ENCODE measurements at places on chromosomes 1 and 21. TPM values are rescaled to one million over a fixed set of nuclear protein-coding genes. Genes with fewer than 3 reads are reported as not detected.
A peak's percentile ranks its signal among the peaks of the same experiment; 100 is the strongest.

GRCh38 chr1:53362270-53362669 is 34.4 kb upstream of the LRP8 start:
- DNase-seq, result no peak

DNA sequence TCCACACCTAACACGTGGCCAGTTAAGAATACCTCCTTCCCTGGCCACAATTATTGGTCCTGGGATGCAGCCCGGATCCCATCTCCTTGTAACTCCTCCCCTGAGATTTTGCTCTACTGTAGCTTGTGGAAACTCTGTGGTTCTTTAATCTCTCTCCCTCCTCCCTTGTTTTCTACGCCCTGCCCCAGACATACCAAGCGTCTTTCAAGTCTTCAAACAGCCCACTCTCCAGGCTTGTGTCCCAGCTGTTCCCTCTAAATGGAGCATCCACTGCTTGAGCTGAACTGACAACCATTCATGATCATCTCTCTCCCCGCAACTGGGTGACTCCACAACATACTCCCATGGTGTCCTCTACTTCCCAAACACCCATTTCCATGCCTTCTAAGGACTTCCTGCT is 111.6 kb downstream of the SIPA1L2 start:
- DNase-seq, result no peak

DNA sequence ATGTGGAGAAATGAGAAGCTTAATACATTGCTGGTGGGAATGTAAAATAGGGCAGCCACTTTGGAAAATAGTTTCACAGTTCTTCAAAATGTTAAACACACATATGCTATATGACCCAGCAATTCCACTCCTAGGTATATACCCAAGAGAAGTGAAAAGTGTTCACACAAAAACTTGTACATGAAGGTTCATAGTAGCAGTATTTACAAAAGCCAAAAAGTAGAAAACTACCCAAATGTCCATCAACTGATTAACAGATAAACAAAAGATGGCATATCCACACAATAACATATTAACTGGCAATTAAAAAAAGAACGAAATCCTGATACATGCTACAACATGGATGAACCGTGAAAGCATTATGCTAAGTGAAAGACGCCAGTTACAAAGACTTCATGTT is 33.7 kb downstream of the ARHGEF11 start:
- DNase-seq, result no peak

GRCh38 chr1:150121236-150121862 is 28.4 kb upstream of the PLEKHO1 start:
- no peak for DNase-seq

- DNase-seq, result no peak
Observed at GRCh38 chr1:53345996-53346813, 18.3 kb upstream of the LRP8 start.

GRCh38 chr1:154616659-154617345 is 8.8 kb upstream of the ADAR start:
- DNase-seq, result no peak

DNA sequence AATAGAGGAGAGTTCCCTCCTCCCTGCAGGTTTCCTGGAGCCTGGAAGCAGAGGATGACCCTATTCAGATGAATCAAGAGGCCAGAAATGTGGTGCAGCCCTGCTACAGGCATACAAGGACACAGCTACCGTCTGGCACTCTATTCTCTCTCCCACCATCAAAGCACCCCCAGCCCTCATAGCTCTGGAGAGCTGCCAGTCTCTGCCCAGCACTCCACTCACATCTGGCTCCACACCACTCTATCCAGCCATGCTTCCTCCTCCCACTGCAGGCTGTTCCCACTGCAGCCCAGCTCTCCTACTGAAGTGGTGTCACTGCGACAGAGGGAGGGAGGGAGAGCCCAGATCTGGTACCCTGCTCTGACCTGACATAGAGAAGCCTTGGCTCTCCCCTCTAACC is 18.4 kb downstream of the SYT2 start:
- DNase-seq, result no peak

DNA sequence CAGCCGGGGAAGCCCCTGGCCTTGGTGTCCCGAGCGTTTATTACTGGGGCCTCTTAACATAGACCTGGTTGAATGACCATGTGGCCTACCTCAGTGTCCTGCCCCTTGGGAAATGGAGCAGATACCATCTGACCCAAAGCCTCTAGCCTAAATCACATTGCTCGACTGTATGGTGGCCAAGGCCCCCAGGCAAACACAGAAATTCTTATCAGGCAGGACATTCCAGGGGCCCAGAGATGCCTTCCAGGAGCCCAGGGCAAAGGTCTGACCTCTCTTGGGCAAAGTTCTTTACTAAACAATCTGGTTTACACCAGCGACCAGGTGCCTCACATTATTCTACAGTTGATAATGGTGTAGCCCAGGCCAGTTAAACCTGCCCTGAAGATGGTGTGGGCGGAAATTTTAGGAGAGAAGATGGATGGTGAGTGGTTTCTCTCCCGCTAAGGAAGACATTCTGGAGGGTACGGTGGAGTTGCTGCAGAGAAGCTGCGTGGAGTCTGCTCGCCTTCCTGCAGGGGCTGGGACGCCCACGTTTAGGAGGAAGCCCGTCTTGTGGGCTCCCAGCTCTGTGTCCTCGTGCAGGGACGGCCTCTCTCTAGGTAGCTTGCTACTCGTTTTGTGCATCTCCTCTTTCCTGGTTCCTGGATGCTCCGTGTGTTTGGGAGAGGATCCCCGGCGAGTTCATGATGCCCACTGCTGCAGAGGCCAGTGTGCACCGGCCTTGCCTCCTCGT is 21.2 kb downstream of the AJAP1 start:
- DNase-seq, result no peak

DNA sequence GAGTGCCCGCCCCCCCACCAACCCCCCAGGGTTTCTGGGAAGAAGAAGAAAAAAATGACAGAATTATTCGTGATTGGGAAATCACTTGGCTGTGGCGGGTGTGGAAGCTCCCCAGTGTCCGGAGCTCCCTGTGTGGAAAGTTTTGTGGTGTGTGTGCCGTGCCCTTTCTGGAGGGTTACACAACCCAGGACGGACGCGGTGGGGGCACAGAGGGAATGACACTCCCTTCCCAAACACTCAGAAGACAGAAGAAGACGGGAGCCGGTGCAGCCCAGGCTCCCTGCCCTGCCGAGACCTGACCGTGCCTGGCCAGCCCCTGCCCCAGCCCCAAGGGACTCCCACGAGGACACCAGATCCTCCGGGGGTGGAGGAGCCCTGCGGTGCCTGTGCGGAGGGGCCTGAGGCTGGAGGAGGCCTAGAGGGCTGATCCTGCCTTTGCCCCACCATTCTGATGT is 33.0 kb upstream of the ADARB1 start:
- DNase-seq, result no peak

- no peak for DNase-seq
Observed at GRCh38 chr1:216071262-216071661, 352.0 kb downstream of the USH2A start.

DNA sequence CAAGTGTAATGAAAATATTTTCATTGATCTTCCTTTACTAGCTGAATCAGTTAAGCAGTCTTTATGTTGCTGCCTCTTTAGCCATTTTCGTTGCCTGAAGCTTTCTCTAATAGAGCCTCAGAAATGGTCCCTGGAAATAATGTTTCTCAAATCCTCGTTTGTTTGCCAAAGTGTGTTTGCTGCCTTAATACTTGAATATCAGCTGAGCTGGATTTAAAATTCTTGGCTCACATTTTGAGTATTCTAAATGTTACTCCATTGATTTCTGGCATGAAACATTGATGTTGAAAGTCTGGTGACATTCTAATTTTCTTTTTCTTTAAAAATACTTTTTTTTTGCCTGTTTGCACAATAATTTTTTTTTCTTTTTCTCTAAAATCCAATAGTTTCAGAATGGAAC is 84.6 kb upstream of the SERBP1 start:
- DNase-seq, result no peak

DNA sequence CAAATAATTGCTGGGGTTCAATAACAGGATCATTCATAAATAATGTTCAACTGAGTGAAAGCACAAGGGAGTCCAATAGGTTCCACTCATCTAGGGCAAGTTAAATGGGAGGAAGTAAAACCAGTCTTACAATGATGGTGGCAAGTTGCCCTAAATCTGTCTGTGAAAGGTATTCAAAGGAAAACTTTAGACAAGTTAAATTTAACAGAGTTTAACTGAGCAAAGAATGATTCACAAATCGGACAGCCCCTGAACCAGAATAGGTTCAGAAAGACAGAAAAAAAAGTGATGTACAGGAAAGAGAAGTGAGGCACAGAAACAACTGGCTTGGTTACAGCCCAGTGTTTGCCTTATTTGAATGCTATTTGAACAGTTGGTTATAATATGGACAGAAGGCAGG is 183.5 kb upstream of the ADGRL4 start:
- DNase-seq, result no peak

DNA sequence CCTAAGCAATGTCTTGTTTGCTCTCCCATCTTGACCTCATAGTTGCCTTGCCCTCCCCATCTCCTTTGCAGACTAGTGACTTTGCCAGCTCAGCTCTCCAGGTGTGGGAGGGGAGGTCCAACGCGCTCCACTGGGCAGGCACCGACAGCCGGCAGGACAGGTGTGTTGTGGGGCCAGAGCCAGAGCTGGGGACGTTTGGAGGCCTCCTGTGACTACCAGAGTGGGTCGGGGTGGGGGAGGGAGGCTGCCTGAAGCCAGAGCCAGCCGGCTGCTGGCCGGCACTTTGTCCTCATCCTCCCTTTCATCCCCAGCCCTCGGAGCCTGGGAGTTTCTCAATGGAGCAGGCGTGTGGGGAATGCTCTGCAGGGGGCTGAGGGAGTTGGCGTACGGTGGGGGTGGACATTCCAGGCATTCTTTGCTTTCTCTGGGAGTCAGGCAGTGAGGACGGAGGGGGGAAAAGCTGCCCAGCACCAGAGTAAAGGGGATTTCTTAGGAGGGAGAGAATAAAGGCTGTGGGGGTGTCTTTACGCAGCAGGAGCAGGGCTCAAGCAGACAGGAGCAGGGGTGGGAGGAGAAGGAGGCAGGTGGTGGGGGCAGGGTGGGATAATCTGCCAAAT is 20.2 kb downstream of the NUAK2 start:
- DNase-seq, result peak; percentile 95

DNA sequence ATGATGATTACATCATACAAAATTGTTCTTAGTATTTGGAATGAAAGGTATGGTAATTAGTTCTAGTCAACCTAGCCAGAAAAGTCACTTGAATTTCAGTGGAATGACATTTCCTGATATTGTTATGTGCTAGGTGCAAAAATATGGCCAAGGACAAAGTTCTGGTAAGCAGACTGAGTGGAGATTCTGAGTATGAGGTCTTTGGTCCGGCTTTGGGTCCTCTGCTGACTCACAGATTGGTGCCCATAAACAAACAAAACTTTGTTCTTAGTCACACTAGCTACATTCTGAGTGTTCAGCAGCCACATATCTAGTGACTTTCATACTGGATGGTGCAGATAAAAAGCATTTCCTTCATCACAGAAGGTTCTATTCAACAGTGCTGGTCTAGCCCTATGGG is 206.1 kb downstream of the ZNF648 start:
- DNase-seq, result no peak

- no peak for DNase-seq
Observed at GRCh38 chr1:81760477-81761097, 40.1 kb upstream of the ADGRL2 start.

GRCh38 chr1:206029484-206029883 is 5.8 kb upstream of the CTSE start:
- DNase-seq, result no peak

DNA sequence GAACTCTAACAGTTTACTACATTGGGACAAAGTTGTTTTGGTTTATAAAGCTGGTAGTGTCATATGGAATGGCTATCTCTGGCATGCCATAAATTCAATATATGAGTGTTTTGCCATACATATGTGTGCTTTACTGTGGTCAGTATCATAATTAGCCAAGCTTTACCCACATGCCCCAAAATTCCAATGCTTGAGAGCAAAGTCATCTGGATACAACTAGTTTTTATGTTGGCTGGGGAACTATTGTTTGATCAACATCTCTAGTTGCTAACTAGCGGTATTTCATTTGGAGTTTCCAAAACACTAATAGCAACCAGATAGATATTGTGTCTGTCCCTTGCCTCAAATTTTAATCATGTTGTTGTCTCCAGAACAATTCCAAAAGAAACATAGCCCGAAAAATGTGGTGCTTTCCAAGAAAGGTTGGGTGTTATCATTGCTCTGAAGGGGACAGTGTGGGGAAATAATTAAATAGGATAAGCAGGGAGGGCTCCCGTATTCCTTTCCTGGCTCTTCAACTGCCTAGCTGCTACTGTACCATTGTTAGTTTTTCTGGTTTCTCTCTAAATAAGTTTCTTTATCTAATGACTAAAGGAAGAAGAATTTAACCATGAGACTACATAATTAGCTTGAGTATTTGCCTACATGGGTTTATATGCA is 136.1 kb downstream of the TGFB2 start:
- DNase-seq, result no peak

DNA sequence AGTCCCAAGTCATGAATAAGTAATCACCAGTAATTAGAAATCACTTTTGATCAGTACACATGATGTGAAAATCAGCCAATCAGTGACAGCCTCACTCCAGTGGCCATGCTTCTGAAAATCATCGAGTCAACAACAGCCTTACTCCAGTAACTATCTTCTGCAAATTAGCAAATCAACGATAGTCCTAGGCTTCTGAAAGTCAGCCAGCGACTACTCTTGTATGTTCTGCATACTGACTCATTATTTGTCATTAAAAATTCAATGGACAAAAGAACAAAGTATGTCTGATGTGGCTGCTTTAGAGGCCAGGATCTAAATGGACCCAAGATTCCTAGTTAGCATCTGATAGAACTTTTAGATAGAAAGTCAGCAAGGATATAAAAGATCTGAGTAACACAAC is 102.5 kb downstream of the GPR52 start:
- no peak for DNase-seq

GRCh38 chr1:27031235-27032118 is 18.8 kb upstream of the TENT5B start:
- DNase-seq, result peak; percentile 90

CFAP57 gene
- 0.47 TPM for total RNA-seq

TRIM58 gene
- total RNA-seq, result 0.14 TPM

CFHR3 gene
- total RNA-seq, result not detected

KCNK2 gene
- total RNA-seq, result 0.28 TPM

LCE1B gene
- total RNA-seq, result not detected

SHISAL2A gene
- total RNA-seq, result 0.28 TPM

S100A5 gene
- not detected for total RNA-seq

CHRM3 gene
- total RNA-seq, result 23.0 TPM

SPATA45 gene
- total RNA-seq, result not detected
